AG09309 (cell line): ENCODE measurements at places on chromosomes 1 and 21.

GRCh38 chr1:175674186-175674585, 69.2 kb downstream of the TNR start:
- no peak for DNase-seq

DNA sequence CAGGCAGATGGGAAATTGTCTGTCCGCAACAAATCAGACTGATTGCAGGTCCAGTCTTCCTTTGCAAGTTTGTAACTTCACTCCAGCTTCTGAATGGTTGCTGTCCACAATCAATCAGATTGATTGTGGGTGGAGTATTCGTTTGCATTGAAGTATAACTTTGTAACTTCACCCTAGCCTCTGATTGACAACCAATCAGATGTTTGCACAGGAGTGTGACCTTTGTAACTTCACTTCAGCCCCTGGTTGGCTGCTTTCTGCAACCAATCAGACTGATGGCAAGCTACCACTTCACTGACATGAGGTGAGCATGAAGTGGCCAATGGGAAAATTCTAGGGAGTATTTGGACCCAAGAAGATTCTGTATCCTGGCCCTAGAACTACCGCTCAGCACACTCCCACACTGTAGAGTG, 25.7 kb downstream of the OR10J1 start:
- DNase-seq = no peak

DNA sequence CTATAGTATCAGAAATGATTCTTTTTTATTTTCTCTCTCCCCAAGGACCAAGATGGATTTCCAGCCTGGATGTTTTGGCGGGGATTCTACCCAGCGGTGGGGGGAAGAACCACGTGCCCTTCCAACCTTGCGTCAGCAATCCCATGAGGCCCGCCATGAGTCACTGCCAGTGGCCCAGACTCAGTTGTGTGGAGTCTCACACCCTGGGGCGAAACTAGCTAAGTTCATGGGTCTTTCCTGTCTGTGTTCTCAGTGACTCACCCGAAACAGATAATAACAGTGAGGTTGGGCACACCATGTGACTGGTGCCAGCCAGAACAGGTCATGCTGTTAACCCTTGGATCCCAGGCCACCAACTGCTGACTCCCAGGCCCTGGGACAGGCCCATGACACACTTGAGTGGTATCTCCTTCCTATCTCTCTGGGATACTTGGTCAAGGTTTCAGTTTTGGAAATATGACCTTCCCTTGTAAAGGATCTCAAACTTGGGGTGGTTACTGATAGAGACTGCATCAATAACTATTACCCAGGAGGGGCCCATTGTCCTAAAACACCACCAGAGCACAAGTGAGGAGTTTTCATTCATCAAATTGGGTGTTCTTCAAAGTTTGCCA, 98.0 kb upstream of the DUSP10 start:
- DNase-seq = peak; percentile 59

DNA sequence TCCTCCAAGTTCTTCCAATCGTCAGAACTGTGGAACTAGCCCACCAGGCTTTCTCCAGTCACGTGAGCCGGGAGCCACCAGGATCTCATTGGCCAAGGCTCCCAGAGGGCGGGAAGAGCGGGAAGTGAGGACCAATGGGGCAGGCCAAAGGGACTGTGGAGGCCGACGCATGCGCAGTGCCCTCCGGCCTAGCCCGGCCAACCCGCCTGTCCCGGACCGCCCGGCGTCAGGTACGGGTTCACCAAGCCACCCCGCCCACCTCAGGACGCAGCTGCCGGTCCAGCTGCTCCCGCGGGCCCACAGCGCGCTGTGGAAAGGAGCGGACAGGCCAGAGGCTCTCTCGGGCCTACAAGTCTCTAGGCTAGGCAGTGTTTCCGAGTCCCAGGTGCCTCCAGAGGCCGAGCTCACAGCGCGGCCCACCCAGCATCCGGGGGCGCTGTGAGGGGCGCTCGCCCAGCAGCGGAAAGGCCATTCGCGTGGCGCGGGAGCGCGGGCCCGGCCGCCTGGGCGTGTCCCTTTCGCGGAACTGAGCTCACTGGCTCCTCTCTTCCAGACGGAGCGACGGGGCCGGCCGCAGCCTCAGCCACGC, 10.9 kb downstream of the OR14I1 start:
- DNase-seq = no peak

GRCh38 chr1:223248001-223248769, 105.1 kb upstream of the TLR5 start:
- no peak for DNase-seq

GRCh38 chr1:164456272-164456671, 102.7 kb upstream of the PBX1 start:
- no peak for DNase-seq

GRCh38 chr21:15206514-15206913, 141.7 kb upstream of the NRIP1 start:
- no peak for DNase-seq

- DNase-seq = no peak
Observed at GRCh38 chr1:219744652-219745469, 132.0 kb upstream of the ZC3H11B start.

GRCh38 chr21:33844104-33844889, 71.3 kb downstream of the ATP5PO start:
- peak; percentile 62 for DNase-seq

DNA sequence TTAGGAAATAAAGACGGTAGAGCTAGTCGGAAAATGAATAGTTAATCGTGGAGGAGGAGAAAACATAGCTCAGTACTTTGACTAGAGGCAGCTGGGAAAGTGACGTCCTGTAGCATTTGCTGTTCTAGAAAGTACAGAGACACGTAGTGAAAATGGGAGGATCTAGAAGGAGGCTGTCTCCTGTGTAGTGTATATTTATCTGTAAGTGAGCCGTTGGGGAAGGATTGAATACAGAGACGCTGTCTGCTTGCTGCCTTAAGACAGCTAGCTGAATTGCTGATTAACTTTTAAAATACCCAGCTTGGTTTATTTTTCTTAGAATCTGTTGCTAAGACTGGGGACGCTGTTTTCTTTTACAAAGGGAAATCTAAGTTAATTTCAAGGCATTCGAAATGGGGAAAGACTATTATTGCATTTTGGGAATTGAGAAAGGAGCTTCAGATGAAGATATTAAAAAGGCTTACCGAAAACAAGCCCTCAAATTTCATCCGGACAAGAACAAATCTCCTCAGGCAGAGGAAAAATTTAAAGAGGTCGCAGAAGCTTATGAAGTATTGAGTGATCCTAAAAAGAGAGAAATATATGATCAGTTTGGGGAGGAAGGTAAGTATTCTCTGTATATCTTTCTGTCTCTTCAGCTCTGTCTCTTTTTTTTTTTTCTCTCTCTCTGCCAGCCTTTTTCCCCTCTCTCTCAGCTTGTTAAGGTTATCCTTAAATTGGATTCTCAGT, at the start of gene DNAJB4:
TSS of gene DNAJB4 (plus strand) at position 221 of the 729 bp plus-strand sequence. CDS start at position 393, 172 bp downstream.
- DNase-seq = peak; percentile 93

DNA sequence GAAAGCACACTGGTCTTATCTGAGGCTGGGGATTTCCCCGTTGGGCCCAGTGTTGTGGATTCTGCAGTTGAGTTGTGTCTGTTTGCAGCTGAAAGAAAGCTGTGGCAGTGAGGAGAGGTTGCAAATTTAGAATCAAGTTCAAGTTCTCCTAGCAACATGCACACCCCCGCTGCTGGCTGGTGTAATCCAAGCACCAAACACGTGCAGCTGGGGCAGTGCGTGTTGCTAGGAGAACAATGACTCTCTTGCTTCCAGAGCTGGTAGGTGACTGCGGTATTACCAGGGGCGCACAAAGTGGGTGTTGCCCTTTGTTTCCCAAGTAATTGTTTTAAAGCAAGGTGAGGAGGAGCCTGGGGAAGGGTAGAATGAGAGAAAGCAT, 91.5 kb downstream of the IER5 start:
- peak; percentile 18 for DNase-seq

GRCh38 chr1:15229707-15230131, 17.3 kb upstream of the FHAD1 start:
- no peak for DNase-seq

- peak; percentile 49 for DNase-seq
Observed at GRCh38 chr1:199684686-199685273, 342.7 kb upstream of the NR5A2 start.

DNA sequence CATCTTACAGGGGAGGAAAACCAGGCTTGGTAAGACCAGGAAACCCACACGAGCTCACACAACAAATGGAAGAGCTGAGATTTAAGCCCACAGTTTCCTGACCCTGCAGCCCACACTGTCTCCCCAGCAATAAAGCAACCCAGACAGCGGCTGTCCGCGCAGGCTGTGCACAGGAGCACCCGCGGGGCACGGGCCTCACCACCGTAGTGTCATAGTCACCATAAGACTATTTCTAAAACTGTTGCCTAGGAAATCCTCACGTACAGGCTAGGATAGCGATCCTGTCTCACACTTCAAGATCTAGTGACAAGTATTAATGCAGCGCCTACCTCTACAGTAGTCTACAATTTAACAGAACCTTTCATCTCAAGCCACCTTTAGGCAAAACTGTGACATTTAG, 54.0 kb upstream of the SYT6 start:
- DNase-seq = no peak

- DNase-seq = no peak
Observed at GRCh38 chr21:37982496-37983318, 66.5 kb upstream of the KCNJ6 start.

GRCh38 chr1:24501371-24502064, 1.1 kb upstream of the RCAN3 start:
- DNase-seq = no peak

GRCh38 chr1:178282949-178283367, 189.1 kb downstream of the RASAL2 start:
- peak; percentile 46 for DNase-seq

DNA sequence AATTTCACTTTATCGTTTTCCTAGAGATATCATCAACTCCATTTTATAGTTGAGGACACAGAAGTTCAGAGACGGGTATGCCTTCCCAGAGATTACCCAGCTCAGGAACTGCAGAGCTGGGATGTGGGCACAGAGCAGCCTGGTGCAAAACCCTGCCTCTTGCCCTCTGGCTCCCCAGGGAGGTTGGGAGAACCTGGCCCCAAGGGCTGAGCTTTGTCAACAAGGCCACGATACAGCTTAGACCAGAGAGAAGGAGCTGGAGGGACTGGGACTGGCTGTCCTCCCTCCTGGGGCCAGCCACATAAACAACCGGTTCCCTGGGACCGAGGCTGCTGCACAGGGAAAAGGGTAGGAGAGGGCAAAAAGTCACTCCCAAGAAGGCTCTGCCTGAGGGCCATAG, 3.8 kb downstream of the RIMS3 start:
- DNase-seq = no peak

DNA sequence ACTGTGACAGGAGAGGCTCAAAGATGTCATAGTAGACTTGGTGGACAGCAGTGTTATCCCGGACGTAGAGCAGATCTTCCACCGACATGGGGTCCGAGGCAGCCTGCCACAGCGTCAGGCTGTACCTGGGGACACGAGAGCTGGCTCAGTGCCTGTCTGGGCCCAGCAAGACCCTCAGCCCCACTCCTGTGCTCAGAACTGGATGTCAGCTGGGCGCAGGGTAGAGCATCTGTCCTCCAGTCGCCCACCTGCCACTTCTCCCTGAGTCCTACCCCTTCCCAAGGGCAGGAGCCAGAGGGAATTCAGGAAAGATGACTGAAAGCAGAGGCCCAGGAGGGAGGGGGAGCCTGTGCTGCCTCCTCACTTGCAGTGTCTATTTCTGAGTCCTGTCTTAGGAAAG, 11.7 kb downstream of the FAM151A start:
- DNase-seq = no peak

- DNase-seq = no peak
Observed at GRCh38 chr1:99761774-99762173, 4.7 kb downstream of the FRRS1 start.

GRCh38 chr1:21152423-21153100, 24.1 kb downstream of the EIF4G3 start:
- DNase-seq = no peak

DNA sequence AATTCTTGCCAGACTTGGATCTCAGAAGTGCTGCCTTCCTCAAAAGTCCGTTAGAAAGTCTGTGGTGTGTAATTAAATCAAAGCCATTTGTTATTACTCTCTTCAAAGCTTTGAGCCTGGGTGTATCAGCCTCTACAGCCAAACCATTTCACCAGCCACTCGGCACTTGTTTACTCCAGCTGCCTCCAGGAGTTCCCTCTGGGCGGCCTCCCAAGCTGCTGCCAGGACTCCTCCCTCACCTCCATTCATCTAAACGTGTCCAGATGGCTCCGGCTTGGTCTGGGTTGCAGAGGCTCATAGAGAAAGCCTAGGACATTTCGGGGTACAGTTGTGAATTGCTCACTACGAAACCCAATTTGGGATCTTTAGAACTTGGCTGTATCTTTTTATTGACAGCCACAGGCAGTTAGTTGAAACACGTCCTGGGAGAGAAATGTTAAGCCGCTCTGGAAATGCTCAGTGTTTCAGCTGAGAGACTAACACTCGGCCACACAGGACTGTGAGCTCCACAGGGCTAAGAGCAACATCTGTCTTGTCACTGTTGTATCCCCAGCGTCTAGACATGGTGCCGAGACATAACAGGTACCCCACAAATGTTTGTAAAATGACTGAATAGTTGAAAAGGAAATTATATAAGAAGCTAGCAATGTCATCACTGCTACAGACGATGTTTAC, 116.9 kb upstream of the NGF start:
- no peak for DNase-seq

- no peak for DNase-seq
Observed at GRCh38 chr21:22573834-22574233, 1575.6 kb downstream of the NCAM2 start.

- DNase-seq = no peak
Observed at GRCh38 chr1:77228836-77229235, 9.6 kb upstream of the PIGK start.

DNA sequence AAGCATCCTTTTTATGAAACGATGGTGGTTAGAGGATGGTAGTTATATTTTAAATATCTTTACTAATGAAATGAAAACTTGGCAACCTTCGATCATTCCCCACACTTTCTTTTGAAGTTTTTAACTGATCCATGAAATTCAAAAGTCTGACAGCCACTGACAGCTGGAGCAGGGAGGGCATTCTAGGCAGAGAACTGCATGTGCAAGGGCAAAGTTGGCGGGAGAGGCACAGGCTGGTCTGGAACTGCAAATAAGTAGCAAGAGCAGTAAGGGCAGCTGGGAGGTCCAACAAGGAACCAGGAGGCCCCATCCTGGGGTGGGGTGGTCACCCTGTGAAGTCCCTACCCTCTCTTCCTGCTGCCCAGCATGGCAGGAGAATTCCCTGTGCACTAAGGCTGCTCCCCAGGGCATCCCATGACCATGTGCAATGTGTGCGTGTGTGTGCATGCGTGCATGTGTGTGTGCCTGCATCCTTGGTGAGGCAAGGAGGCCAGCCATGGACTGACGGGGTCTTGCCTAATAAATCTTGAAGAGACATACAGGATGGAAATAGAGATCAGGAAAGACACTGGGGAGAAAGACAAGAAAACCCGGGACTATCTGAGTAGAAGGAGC, 33.1 kb upstream of the FOXO6 start:
- DNase-seq = no peak

- DNase-seq = peak; percentile 46
Observed at GRCh38 chr1:48858200-48858920, 81.7 kb upstream of the BEND5 start.

DNA sequence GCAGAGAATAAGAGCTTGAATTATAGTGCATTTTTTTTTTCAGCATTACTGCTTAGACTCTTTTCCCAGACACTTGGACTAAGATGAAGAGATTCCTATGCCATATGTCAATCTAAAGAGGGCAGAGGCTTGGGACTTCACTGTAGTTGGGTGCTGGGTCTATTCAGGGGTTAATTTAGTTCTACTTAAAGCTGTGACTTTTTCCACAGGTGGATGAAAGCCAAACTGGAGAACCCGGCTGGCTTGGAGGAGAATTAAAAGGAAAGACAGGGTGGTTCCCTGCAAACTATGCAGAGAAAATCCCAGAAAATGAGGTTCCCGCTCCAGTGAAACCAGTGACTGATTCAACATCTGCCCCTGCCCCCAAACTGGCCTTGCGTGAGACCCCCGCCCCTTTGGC, 104.8 kb downstream of the ATP5PO start:
- no peak for DNase-seq
